ENCODE measurements at places on chromosomes 16 and 17.

DNA sequence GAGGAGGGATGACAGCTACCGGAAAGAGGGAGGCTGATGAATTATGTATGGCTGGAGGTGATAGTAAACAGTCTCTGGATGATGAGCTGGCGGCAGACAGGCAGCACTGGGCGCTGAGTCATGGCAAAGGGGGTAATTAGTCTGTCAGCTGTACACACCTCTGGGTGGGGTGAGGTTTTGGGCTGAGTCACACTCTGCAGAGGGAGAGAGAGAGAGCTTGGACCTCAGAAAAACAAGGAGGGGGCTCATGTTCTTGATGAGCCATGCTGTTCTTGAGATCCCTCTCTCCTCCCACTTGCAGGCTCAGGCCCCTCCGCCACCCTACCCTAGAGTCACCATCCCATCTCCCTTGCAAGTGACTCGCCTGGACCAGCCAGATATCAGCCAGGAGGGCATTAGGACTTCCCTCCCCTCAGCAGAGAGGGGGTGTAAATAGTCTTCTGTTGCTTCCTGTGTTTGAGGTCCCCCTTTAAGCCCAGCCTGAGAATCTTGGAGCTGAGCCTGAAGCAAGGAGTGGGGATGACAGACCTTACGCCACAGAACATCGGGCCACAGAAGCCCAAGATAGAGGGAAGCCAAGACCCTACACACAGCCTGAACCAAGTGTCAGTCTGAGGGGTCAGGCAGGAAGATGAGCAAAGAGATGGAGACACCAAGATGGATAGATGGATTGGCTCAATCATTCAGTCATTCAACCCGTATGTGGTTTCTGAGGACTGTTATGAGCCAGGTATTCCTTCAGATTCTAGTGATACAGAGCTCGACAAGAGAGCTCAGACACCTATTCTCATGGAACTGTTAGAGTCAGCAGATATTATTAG is 383.2 kb upstream of the CCL2 start:
- no peak for DNase-seq
- H3K27me3 ChIP-seq, result no peaks in the 10 kb centered on the region
- no peak overlapping the region for H3K27ac ChIP-seq
- H3K36me3 ChIP-seq, result no peaks in the 10 kb centered on the region
- H3K4me3 ChIP-seq, result no peak overlapping the region

- no peaks in the 10 kb centered on the region for H3K36me3 ChIP-seq
- peaks cover 22% of the 10 kb centered on the region for H3K27me3 ChIP-seq
- DNase-seq, result no peak
- no peak overlapping the region for H3K4me3 ChIP-seq
- no peak overlapping the region for H3K27ac ChIP-seq
Observed at GRCh38 chr16:30184096-30184890, 891 bp downstream of the CORO1A start.

DNA sequence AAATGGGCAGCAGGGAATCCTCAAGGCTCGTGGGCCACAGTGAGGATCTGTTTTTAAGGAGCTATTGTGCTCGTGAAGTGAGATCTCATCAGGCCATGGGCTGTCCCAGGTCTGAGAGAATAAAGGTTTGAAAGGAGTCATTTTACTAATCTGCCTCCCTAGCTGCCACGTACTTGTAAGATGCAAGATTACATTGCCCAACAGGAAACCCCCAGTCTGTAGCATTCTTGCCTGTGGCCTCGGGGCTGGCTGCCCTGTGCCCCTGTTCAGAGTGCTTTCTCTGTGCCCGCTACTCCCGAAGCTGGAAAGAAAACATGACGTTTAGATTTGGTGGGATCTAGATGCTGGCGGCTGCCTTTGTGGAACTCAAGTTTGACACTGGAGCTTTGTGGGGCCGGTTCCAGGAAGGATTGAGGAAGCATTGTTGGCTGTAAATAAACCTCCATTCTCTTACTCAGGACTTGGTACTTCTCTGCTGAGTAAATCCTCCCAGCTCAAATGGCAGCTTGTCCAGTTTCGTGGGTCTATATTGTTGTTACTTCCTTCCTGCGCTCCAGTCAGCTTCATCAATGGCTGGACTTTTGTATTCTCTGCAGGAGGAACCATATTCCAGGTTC is 21.2 kb downstream of the SAP30BP start:
- H3K4me3 ChIP-seq, result no peak overlapping the region
- no peak overlapping the region for H3K27ac ChIP-seq
- DNase-seq, result no peak
- H3K36me3 ChIP-seq, result no peaks in the 10 kb centered on the region
- H3K4me1 ChIP-seq, result peaks cover under 1% of the 10 kb centered on the region

- no peaks in the 10 kb centered on the region for H3K36me3 ChIP-seq
- H3K4me3 ChIP-seq, result no peak overlapping the region
- H3K27ac ChIP-seq, result no peak overlapping the region
Observed at GRCh38 chr17:4150096-4150495, 7.1 kb downstream of the CYB5D2 start.

DNA sequence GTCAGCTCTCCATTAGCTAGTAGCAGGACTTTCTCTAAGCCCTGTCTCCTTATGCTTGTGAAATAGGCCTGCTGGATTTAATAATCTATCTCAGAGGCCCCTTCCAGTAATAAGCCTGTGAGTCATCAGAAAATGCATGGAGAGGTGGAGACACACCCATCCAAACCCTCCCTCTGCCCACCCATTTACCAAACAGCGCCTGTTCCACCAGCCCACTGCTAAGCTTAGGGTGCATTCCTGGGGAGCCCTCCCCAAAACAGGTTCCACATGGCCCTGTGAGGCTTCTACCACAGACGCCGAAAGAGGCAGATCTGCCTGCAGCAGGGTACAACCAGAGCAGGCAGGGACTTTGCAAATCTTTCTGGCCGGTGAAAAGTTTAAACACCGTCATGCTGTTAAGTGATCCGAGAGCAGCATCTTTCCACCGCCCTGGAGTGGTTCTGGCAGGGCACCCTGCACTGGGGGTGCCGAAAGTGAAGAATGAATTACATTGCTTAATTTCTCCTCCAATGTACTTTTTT is 99.3 kb downstream of the GAS7 start:
- no peak overlapping the region for H3K27ac ChIP-seq
- H3K36me3 ChIP-seq, result no peaks in the 10 kb centered on the region
- H3K4me3 ChIP-seq, result no peak overlapping the region
- no peak for DNase-seq
- no peaks in the 10 kb centered on the region for H3K27me3 ChIP-seq

DNA sequence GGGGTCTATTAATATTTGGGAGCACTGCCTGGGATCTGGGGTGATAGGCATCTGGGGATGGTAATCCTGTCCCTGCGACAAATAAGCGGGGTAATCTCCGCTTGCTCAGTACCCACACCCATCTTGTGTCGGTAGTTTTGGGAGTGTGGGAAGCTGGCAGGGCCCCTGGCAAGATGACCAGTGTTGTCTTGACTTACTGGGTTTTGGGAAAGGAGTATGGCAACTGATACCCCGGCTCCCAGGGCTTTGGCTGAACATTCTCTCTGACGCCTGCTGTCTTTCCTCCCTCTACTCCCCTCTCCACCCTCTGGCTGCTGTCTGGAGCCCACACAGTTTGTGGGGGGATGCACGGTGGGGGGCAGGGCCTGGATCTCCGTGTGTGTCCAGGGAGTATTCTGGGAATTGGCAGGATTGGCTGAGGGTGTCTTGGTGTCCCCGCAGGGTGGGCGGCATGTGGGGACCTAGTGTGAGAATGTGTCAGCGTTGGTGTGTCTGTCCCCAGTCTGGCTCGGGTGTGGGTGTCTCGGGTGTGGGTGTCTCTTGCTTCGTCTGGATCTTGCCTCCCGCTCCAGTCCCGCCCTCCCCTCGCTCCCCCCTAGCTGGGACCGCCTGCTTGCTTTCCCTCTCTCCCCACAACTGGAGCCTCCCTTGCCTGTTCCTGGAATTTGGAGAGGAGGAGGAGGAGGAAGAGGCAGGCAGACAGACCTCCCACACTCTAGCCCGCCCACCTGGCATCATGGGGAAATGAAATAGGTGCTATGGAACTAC is 12.0 kb downstream of the RARA start:
- H3K36me3 ChIP-seq, result no peaks in the 10 kb centered on the region
- H3K4me3 ChIP-seq, result no peak overlapping the region
- peaks cover 8% of the 10 kb centered on the region for H3K27me3 ChIP-seq
- no peak for DNase-seq
- H3K4me1 ChIP-seq, result peaks cover 32% of the 10 kb centered on the region
- H3K27ac ChIP-seq, result no peak overlapping the region

DNA sequence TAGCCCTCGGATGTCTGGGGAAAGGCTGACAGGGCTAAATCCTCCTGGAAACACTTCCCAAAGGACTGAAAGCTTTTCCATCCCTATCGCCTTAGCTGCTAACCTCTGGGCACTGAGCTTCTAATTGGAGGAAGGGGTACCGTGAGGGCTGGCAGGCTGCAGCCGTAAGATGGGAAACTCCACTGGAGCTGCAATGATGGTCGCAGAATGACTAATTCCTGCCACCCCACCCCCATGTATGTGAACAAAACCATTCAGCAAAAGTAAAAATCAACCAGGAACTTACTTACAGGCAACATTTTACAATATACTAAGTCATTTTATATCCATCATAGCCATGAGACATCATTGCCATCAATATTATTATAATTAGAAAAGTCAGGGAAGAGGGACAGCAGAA is 133.3 kb downstream of the ABCC12 start:
- H3K27me3 ChIP-seq, result no peaks in the 10 kb centered on the region
- H3K27ac ChIP-seq, result no peak overlapping the region
- peaks cover 4% of the 10 kb centered on the region for H3K4me1 ChIP-seq

DNA sequence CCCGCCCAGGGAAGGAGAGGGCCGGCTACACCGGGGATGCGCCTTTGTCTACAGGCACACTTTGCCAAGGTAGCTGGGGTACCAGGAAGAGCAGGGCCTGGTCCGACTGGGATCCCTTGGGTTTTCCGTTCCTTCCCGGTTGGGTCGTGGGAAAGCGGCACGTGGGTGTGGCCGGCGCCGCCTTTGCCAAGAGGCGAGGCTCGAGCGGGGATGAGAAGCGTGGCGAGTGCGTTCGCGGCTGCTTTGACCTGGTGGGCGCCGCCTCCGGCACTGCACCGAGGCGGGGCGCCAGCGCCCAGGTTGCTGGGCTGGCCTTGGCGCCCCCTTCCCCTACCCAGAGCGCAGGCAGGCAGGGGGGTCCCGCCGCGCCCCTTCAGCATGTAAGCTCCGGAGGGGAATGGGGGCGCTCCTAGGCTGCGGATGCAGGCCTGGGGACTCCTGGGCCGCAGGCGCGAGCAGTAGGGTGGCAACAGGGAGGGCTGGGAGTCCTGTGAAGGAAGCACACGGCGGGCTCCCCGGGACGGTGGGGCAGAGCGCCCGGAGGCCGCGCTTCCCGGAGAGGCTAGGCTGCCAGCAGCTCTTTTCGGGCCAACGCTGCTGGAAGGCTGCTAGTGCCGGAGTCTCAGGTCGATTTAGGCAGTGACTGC is 2.0 kb downstream of the HAS3 start:
- H3K27ac ChIP-seq, result no peak overlapping the region
- peaks cover 10% of the 10 kb centered on the region for H3K4me1 ChIP-seq
- no peaks in the 10 kb centered on the region for H3K27me3 ChIP-seq

DNA sequence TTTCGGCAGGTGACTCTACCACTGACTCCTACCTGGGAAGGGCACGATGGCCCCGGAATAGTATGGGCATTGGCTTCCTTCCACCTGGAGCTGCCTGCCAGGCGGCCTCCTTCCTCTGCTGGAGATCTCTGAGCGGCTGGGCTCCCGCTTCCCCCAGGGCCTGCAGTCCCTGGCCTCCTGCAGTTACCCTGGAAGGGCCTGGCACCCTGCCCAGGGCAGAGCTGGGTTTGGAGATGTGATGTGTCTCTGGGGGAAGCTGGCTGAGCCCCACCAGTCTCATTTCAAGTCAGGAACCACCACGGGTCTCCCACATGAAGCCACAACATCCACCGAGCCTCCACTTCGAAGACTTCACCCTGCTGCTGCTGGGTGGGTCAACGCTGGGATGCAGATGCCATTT is 97.9 kb downstream of the IRF8 start:
- no peak for DNase-seq
- no peak overlapping the region for H3K4me3 ChIP-seq
- no peaks in the 10 kb centered on the region for H3K36me3 ChIP-seq
- no peak overlapping the region for H3K27ac ChIP-seq
- no peaks in the 10 kb centered on the region for H3K27me3 ChIP-seq

DNA sequence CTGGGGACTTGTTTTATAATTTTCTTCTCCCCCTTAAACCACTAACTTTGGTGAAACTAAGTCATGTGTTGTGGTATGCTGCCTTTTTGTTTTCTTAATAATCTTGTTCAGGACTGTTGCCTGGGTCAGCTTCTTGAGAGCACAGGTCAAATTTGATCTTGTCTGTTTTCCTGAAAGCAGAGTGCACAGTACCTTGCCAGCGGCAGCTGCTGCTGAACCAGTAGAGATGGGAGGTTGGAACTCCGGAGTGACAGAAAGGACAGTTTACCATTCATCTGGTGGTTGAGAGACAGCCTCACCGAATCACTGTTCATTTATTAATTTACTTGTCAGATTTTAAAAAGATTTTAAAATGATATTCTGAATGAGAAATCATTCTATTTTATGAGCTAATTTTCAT is 125.0 kb downstream of the PHKB start:
- no peaks in the 10 kb centered on the region for H3K36me3 ChIP-seq
- H3K4me1 ChIP-seq, result no peaks in the 10 kb centered on the region
- H3K4me3 ChIP-seq, result no peak overlapping the region
- no peak overlapping the region for H3K27ac ChIP-seq

- H3K27me3 ChIP-seq, result no peaks in the 10 kb centered on the region
- no peak overlapping the region for H3K27ac ChIP-seq
- peaks cover 21% of the 10 kb centered on the region for H3K4me1 ChIP-seq
- no peaks in the 10 kb centered on the region for H3K36me3 ChIP-seq
- H3K4me3 ChIP-seq, result no peak overlapping the region
Observed at GRCh38 chr17:20187049-20187448, 177.9 kb downstream of the SPECC1 start.

- H3K4me1 ChIP-seq, result peaks cover 9% of the 10 kb centered on the region
- no peaks in the 10 kb centered on the region for H3K27me3 ChIP-seq
- H3K27ac ChIP-seq, result no peak overlapping the region
- DNase-seq, result no peak
Observed at GRCh38 chr17:34850023-34850422, 111.2 kb downstream of the CCT6B start.

- no peak overlapping the region for H3K27ac ChIP-seq
- H3K4me1 ChIP-seq, result no peaks in the 10 kb centered on the region
- DNase-seq, result no peak
- H3K27me3 ChIP-seq, result no peaks in the 10 kb centered on the region
Observed at GRCh38 chr16:12723681-12724080, 80.0 kb downstream of the CPPED1 start.

All from H1 (cell line).